Right ventricle myocardium superior (tissue), 1 donor: ENCODE measurements at places on chromosomes 5 and 9. TPM values are rescaled to one million over a fixed set of nuclear protein-coding genes. Genes with fewer than 3 reads are reported as not detected.
A peak's percentile ranks its signal among the peaks of the same experiment; 100 is the strongest.

- DNase-seq: peak; percentile 63
Measured at GRCh38 chr9:115237385-115237998, 119.5 kb upstream of the TNC start.

- DNase-seq: no peak
Measured at GRCh38 chr9:32524892-32525708, 896 bp downstream of the RIGI start.

- no peak for DNase-seq
Measured at GRCh38 chr5:18281947-18282581, 647.8 kb downstream of the TAF11L14 start.

- DNase-seq: no peak
Measured at GRCh38 chr9:29393064-29393463, 1819.8 kb upstream of the C9orf72 start.

Gene GNA14
- 1.9 TPM for total RNA-seq

- DNase-seq: no peak
Measured at GRCh38 chr9:132702254-132702653, 32.0 kb downstream of the GTF3C4 start.

GRCh38 chr5:10653751-10654400 lies 90.0 kb downstream of the ANKRD33B start:
- DNase-seq: no peak

- DNase-seq: no peak
Measured at GRCh38 chr5:54090495-54091120, 219.8 kb downstream of the ARL15 start.

DNA sequence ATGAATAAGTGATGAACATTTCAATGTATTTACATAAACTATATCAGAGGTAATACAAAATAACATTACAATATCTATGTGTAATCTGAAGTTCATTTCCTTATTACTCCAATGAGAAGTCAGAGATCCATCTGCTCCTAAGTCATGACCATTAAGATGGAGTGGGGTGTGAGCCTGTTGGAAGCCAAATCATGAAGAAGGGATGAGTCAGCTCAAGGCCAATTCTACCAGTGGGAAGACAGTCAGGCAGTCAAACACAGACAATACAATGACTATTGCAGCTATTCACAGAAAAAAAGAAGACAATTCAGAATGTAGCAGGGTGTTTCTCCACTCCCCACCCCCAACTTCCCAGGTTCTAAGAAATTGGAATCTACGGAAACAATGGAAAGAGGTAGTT lies 155.0 kb downstream of the NFIB start:
- no peak for DNase-seq

Gene NTNG2
- 1.8 TPM for total RNA-seq

DNA sequence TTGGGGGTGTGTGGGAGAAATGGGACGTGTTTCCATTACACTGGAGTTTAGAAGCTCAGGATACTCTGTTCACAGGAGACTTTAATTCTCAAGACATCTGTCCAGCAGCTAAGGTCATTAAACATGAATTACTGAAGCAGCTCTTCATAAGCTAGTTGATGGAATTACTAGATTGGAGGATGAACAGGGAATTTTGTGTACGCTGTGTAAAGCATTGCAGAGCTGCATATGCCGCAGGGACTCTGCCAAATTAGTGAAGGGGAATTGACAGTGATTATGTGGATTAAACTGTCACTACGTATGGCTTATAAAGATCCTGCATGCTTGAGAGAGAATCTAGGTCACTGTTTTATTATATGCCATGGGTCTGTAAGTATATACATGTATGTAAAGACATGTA lies 177.5 kb upstream of the TBC1D2 start:
- DNase-seq: no peak

DNA sequence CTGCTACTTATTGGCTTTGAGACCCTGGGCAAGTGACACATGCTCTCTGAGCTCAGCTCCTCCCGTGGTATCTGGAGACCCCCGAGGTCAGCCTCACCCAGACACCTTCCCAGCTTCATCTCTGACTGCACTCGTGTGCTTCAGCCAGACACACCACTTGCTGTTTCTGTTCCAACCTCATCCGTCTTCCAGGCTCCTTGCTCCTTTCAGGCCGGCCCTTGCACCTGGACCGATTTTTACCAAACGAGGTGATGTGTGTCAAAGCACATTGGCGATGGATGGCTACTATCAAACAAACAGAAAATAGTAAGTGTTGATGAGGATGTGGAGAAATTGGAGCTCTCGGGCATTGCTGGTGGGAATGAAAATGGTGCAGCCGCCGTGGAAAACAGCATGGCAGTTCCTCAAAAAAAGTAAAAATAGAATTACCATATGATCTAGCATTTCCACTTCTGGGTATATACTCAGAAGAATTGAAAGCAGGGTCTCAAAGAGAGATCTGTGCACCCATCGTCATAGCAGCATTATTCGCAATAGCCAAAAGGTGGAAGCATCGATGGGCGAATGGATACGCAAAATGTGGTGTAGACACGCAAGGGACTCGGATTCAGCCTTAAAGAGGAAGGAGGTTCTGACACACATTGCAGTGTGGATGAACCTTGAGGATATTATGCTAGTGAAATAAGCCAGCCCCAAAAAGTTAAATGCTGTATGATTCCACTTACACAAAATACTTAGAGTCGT lies 96.1 kb upstream of the IER5L start:
- DNase-seq: no peak

DNA sequence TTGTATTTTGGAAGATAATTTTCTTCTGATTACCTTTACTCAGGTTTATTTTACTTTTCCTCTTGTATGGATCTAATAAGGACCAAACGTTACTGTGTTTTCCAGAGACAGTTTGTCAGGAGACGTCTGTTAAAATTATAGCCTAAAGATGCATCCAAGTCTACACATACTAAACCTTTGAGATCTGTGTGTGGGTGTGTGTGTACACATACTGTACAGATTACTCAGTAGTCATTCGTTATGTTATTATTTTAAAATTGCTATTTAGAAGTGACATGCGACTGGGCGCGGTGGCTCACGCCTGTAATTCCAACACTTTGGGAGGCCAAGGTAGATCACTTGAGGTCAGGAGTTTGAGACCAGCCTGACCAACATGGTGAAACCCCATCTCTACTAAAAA lies 51.6 kb upstream of the CNTLN start:
- no peak for DNase-seq

- DNase-seq: no peak
Measured at GRCh38 chr9:129185991-129186390, 7.9 kb upstream of the IER5L start.

DNA sequence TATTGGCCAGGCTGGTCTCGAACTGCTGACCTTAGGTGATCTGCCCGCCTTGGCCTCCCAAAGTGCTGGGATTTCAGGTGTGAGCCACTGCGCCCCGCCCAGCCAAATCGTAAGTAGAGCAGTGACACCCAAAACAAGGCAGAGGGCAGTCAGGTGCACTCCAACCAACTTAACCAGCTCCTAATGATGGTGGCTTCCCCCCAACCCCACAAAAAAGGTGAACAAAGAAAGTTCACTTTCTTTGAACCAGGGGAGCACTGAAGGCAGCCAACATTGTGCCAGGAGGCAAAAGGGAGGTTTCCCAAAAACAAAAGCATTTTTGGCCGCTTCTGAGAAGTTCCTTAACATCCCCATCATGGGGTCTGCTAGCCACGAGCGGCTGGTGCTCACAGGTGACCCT lies 9.6 kb downstream of the GMCL2 start:
- DNase-seq: no peak

DNA sequence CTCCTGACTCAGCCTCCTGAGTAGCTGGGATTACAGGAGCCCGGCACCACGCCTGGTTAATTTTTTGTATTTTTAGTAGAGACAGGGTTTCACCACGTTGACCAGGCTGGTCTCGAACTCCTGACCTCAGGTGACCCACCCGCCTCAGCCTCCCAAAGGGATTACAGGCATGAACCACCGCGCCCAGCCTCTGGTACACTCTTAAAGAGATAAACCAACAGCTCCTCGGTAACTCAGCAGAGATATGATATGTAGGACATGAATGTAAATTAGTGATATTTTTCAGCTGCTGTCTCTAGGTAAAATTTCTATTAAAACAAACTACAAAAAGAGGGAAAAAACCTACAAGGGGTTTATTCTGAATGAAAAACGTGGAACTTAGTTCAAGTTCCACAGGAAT lies 42.8 kb upstream of the HK3 start:
- no peak for DNase-seq

- no peak for DNase-seq
Measured at GRCh38 chr9:18297056-18297841, 176.7 kb upstream of the ADAMTSL1 start.

Gene ARL10
- 5.5 TPM for total RNA-seq

Gene PLPP1
- 75.9 TPM for total RNA-seq

GRCh38 chr9:13387734-13388067 lies 108.2 kb upstream of the MPDZ start:
- DNase-seq: no peak

GRCh38 chr9:137459152-137459600 lies at the start of gene NSMF:
NSMF (minus strand) TSS chr9:137459334; CDS start chr9:137459102, 232 bp downstream.
- peak; percentile 97 for DNase-seq

GRCh38 chr9:130940693-130941576 lies 1.9 kb upstream of the FIBCD1 start:
- DNase-seq: peak; percentile 76

DNA sequence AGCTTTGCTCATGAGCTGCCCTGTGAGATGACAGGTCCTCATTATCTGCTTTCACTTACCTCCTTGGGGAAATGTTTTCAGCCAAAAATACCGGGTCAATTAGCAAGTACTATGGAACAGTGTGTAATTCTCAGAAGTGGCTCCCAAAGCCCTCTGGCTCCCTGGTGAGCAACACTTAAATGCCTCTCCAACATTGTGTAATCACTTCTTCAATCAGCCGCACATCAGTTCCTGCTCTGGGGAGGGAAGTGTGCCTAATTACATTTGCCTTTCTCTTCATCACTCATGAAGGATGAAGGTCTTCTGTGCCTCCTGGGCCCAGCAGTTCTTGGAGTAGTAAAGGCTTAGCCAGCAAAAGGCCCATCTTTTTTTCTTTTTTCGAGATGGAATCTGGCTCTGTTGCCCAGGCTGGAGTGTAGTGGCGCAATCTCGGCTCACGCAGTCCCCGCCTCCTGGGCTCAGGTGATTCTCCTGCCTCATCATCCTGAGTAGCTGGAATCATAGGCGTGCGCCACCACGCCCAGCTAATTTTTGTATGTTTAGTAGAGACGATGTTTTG lies 23.1 kb downstream of the NIM1K start:
- no peak for DNase-seq
